ENCODE measurements at places on chromosomes 4 and X. TPM values are rescaled to one million over a fixed set of nuclear protein-coding genes. Genes with fewer than 3 reads are reported as not detected.

RAI2 gene
- 3.7 TPM for total RNA-seq

CCDC110 gene
- total RNA-seq: 7.6 TPM

NLRP2B gene
- total RNA-seq: not detected

PCDH7 gene
- 46.9 TPM for total RNA-seq

- no peaks in the 10 kb centered on the region for H3K4me1 ChIP-seq
- no peak overlapping the region for H3K4me3 ChIP-seq
- peaks cover 29% of the 10 kb centered on the region for H3K36me3 ChIP-seq
- DNase-seq: no peak
These were observed 33.5 kb upstream of the SH3KBP1 start for GRCh38 chrX:19920945-19921344.

DNA sequence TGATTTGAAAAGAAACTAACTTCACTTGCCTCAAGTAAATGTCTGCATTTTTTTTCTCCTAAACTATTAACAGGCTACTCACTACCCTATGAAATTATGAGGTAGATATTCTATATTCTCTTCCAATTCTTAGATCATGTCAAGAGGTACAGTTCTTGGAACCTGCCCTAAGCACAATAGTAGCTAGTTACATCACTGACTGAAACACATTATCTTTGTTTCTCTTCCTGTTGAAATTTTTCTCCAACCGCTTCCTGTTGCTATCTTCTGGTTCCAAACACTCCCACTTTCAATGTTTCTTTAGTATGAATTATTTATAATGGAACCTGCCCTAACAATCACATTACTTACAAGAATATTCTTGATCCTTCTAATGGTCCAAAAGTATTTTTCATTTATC is 5.0 kb upstream of the BANK1 start:
- no peak overlapping the region for H3K27ac ChIP-seq
- no peak overlapping the region for H3K4me3 ChIP-seq
- peak; percentile 13 for DNase-seq
- peaks cover 4% of the 10 kb centered on the region for H3K4me1 ChIP-seq
- H3K36me3 ChIP-seq: no peaks in the 10 kb centered on the region
- H3K27me3 ChIP-seq: peaks cover under 1% of the 10 kb centered on the region

- no peaks in the 10 kb centered on the region for H3K4me1 ChIP-seq
- no peak for DNase-seq
- no peak overlapping the region for H3K4me3 ChIP-seq
- H3K36me3 ChIP-seq: no peaks in the 10 kb centered on the region
- H3K27me3 ChIP-seq: no peaks in the 10 kb centered on the region
- H3K27ac ChIP-seq: no peak overlapping the region
These were observed 659.7 kb downstream of the CENPC start for GRCh38 chr4:66885501-66886165.

DNA sequence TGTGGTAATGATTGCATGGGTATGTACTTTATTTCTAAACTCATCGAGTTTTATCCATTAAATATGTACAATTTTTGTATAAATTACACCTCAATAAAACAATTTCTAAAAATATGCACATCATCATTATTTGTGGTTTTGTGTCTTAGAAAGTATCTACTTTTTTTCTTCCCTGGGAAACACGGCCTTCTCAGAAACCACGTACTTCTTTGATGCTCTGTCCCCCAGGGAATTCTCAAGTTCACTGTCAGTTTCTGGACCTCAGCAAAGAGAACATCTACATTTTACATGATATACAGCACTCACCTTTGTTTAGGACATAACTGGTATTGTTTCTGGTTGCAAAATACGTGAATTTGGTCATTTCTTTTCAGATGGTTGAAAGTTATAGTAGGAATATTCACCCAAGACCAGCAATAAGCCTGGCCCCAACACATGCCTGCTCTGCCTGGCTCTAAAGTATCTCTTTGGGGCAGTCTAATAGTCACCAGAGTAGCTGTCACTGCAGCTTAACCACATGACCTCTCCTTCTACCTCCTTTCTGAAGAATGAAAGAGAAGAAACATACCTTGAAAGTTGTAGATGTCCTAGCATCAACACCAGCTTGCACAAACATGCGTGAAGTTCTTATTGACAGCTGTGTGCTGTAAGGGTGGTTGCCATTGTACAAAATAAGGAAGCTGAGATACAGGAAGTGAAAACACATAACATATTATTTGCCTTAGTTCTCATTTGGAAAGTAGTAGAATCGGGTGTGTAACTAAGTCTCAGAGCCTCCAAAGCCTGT is 48.4 kb upstream of the SPANXN4 start:
- no peak for DNase-seq
- H3K36me3 ChIP-seq: no peaks in the 10 kb centered on the region
- no peak overlapping the region for H3K4me3 ChIP-seq
- no peak overlapping the region for H3K27ac ChIP-seq
- no peaks in the 10 kb centered on the region for H3K4me1 ChIP-seq

DNA sequence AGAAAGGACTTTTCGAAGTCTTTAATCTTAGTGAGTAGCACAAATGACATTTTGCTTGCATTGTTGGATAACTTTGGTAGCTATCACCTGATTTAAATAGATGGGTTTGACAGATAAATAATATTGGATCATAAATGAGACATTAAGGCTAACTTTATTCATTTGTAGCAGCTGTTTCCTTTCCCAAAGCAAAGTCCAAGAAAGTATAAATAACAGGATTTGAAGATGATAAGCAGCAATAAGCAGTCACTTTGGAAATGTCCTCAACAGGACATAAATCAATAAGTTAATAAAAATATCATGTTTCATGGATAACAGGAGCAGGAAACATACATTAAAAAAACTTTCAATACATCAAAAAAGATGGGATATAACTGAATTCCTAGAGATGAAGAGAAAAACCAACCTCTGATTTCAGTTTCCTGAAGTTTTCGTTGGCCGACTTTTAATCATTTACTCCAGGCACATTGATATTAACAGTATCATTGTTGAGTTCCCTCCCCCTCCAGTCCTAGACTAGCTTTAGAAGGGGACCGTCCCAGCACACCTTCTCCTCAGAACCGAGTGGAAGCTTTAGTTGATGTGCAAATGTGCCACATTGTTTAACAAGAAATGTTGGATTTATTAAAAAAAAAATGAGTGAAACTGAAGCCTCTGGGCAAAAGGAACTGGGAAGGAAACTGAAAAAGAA is 169.9 kb upstream of the AGA start:
- no peak overlapping the region for H3K27ac ChIP-seq
- H3K4me1 ChIP-seq: no peaks in the 10 kb centered on the region
- H3K4me3 ChIP-seq: no peak overlapping the region
- DNase-seq: no peak

GRCh38 chrX:22378296-22378695 is 105.6 kb downstream of the CBLL2 start:
- no peak for DNase-seq
- H3K27ac ChIP-seq: no peak overlapping the region
- no peaks in the 10 kb centered on the region for H3K36me3 ChIP-seq
- no peak overlapping the region for H3K4me3 ChIP-seq
- H3K27me3 ChIP-seq: no peaks in the 10 kb centered on the region

DNA sequence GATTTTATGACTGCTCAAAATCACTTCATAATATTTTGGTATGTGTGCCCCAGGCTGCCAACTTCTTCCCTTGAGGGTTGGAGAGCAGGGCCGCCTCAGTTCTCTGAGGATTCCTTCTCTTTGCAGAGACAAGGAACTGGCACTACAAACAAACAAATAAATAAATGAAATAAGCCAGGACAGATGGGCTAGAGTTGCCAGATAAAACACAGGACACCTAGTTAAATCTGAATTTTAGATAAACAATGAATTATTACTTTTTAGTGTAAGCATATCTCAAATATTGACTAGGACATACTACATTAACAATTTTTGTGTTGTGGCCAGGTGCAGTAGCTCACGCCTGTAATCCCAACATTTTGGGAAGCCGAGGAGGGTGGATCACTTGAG is 122.5 kb downstream of the FHDC1 start:
- H3K27me3 ChIP-seq: no peaks in the 10 kb centered on the region
- no peaks in the 10 kb centered on the region for H3K4me1 ChIP-seq

DNA sequence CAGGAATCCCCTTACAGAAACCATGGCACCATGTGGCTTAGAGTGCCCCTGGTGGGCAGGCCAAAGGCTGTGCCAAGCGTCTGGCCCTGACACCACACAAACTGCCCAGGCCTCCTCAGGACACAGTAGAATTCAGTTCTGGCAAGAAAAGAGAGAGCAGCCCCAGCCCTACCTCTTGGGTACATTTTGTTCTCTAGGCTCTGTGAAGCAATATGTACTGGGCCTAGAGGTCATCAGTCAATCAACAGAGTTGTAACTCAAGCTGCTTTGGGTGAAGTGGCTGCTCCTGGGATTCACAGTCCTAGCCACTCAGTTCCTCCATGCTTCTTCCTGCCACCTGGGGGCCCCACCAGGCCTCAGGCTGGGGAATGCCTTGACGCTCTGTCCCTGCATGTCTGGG is 158.1 kb upstream of the MAMLD1 start:
- DNase-seq: no peak
- no peak overlapping the region for H3K4me3 ChIP-seq
- H3K27ac ChIP-seq: no peak overlapping the region
- H3K27me3 ChIP-seq: no peaks in the 10 kb centered on the region
- no peaks in the 10 kb centered on the region for H3K36me3 ChIP-seq

- no peak overlapping the region for H3K4me3 ChIP-seq
- peak; percentile 36 for DNase-seq
- no peak overlapping the region for H3K27ac ChIP-seq
- H3K27me3 ChIP-seq: no peaks in the 10 kb centered on the region
- H3K36me3 ChIP-seq: no peaks in the 10 kb centered on the region
These were observed 35.0 kb downstream of the FBXW7 start for GRCh38 chr4:152500800-152501434.

- no peak overlapping the region for H3K4me3 ChIP-seq
- no peak for DNase-seq
- H3K27me3 ChIP-seq: no peaks in the 10 kb centered on the region
- no peaks in the 10 kb centered on the region for H3K36me3 ChIP-seq
These were observed 358.4 kb downstream of the PPP3CA start for GRCh38 chr4:100988876-100989275.
